ENCODE measurements at places on chromosomes 1 and 21.
A peak's percentile ranks its signal among the peaks of the same experiment; 100 is the strongest.

GRCh38 chr21:14452727-14453241, 69.8 kb upstream of the HSPA13 start:
- DNase-seq: no peak

DNA sequence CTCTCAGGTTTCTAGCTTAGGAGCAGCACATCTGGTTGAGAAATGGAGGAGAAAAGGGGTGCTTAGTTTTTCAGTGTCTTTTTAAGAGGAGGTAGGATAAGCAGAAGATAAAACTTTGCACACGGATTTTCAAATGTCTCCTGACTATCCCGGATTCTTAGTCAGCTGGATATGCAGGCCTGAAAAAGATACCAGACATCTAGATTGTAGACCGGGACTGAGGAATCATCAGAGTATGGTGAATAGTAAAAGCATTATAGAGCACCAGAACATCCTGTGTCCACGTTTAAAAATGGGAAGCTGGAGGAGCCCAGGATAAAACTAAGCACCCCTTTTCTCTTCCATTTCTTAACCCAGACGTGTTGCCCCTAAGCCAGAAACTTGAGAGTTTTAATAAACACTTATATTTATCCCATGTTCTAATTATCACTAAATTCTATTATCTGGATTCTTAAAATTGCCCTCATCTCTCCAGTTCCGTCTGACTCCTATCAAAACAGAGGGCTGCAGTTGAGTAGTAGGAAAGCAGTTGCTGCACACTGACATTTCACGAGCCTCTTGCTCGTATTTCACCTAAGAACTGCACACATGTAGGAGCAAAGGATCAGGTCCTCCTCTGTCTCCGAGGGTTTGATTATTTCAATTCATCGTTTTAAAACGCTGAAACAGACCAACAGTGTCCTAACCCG, 609 bp downstream of the PIGK start:
- no peak for DNase-seq

DNA sequence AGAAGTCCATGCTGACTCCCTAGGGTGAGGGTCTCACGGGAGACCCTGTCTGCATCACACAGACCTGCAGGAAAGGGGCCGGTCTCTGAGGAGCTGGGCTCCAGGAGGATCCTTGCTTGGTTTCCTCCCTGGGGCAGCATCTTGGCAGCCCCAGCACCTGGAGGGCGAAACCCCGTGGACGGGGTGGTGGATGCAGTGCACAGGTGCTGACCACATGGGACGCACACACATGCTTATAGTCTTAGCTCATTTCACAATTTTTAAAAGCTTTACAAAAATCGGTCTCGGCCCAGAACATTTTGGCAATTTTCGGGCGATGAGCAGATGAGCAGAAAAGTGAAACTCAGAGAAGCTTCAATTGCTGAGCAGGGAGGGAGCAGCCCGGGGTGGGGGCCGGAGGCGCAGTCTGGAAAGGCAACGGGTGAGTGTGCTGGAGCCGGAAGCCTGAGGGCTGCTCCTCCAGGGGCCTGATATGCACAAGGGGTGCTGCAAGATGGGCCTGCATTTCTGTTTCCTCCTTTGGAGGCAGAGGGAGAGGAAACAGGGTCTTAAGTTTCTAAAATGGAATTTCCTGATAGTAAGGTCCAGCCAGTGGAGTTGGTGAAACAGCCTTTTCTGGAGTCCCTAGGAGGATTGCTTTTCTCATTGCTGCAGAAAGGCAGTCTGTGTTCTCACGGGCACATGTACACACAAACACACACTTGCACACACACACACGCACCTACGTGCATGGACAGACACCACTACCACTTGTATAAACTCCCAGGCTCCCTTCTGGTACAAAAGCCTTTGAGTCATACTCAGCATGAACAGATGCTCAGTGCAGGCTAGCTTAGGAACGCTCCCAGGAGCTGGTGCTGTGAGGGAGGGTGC, 60.6 kb downstream of the SCCPDH start:
- peak; percentile 68 for DNase-seq

DNA sequence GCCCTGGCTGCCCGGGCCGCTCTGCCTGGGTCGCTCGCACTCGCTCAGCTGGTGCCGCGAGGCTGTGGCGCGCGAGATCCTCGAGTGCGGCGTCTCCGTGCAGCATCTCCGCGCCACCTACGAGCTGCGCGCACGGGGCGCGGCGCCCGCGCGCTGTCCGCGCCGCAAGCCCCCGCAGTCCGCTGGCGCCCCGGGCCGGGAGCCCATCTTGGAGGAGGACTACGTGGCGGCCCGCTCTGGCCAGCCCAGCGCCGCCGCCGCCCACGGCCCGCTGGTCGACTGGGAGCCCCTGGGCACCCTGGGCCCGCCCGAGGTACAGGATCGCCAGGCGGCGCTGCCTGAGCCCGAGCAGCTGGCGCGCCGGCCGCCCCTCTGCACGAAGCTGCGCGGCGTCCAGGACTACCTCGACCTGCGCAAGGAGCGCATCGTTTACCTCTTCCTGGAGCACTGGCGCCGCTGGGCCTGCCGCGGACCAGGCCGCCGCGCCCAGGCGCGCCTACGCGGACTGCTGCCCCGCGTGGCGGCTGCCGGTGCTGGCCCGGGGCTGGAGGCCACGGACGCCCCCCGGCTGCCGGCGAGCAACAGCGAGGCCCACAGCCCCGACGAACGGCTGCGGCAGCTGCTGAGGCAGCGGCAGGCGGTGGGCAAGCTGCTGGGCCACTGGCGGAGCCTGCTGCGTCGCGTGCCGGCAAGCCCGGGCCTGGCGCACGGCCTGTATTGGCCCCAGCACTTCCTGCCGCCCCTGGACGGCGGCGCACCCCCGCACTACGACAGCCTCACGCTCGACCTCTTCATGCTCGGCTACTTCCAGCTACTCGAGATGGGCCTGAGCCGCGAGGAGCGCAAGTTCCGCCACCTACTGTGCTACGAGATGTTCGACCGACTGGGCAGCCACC, 10.9 kb downstream of the TNFRSF25 start:
- DNase-seq: no peak

GRCh38 chr1:36585569-36586548, 103.1 kb upstream of the CSF3R start:
- DNase-seq: no peak

- peak; percentile 92 for DNase-seq
Observed at GRCh38 chr1:162229549-162229948, 147.1 kb downstream of the SPATA46 start.

- DNase-seq: no peak
Observed at GRCh38 chr1:203636291-203636690, 9.7 kb downstream of the ATP2B4 start.

GRCh38 chr1:55888685-55889317, 673.6 kb upstream of the USP24 start:
- no peak for DNase-seq

DNA sequence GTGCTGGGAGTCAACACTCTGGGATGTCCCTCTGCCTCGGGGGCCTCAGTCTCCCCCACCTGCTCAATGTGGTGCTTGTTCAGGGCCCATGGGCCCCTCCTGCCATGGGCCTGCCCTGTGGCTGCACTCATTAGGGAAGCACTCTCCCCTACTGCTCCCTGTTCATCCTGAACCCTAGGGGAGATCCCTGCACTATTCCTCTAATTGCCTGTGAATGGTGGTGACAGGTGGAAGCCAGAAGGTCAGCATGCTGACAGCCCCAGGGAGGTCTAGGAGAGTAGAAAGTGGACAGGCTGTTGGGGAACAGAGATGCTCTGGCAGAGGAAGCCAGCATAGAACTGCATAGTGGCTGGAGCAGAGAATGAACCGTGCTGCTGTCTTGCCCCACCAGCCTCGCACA, 217.6 kb downstream of the TRABD2B start:
- DNase-seq: no peak

- DNase-seq: no peak
Observed at GRCh38 chr1:95021805-95022643, 50.7 kb downstream of the ALG14 start.

DNA sequence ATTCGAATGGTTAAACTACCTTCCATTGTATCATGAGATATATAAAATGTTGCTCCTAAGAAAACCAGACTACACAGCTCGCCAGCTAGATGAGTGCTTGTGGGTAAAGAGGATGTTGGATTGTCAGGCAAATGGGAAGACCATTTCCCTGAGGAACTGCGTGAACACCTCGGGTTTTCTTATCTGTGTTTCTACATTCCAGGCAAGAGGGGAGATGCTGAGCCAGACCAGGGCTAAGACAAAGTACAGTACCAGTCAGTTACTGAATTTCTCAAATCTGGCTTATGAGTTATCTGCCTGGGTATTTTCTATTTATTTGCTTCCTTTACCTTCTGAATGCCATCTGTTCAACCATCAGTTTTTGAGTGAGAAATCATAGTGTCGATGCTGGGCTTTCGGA, 170.8 kb downstream of the PLA2G4A start:
- DNase-seq: no peak

DNA sequence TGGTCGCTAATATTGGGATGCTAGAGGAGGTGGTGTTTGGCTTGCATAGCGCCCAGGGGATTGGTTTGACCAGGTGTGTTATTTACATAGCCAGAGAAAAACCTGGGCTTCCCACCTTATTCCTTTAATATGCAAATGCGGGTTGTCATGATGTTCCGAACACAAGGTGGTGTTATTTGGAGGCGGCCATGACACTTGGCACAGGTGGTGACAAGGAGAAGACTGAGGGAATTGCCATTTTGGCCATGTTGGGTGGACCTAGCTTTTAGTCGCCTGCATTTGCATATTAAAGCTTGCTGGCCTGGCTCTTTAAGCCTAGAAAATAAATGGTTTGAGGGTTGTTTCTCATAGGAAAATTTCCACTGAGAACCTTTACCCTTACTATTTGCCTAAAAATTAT, 490.5 kb downstream of the SIPA1L2 start:
- DNase-seq: no peak

GRCh38 chr21:32976791-32977190, 48.9 kb upstream of the OLIG2 start:
- DNase-seq: no peak

DNA sequence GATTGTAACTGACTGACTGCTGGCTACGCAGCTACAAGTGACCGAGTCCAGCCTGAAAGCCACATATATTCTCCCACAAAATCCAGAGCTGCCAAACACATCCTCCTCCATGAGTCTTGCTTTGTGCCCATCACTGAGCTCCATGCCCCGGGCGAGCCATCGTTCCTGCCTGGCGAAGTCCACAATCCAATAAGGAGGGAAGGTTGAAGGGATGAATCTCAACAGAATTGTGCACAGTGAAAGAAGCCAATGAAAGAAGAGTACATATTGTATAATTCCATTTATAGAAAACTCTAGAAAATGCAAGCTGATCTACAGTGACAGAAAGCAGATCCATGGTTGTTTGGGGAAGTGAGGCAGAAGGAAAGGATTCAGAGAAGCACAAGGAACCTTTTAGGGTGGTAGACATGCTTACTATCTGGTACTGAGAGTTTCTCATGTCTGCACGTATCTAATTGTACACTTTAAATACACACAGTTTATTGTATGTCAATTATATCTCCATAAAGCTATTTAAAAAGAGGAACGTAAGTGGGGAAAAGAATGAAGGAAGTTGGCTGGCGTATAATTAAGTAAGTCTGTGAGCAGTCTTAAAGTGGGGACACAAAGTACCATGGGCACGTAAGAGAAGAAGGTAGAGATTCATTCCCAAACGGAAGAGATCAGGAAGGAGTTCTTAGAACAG, 115.9 kb upstream of the JUN start:
- peak; percentile 34 for DNase-seq

Data from MV-4-11 (cell line).